ENCODE measurements at places on chromosomes 3 and 15.

- DNase-seq: no peak
Measured at GRCh38 chr3:2579206-2579605, 480.5 kb downstream of the CNTN4 start.

DNA sequence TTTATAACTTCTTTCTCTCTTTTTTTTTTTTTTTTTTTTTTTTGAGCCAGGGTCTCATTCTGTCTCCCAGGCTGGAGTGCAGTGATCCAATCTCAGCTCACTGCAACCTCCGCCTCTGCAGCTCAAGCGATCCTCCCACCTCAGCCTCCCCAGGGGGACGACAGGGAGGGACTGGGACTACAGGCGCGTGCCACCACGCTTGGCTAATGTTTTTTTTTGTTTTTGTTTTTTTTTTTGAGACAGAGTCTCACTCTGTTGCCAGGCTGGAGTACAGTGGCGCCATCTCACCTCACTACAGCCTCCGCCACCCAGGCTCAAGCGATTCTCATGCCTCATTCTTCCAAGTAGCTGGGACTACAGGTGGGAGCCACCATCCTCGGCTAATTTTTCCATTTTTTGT, 17.7 kb upstream of the PRKCI start:
- DNase-seq: no peak

- no peak for DNase-seq
Measured at GRCh38 chr3:49616061-49616460, 58.1 kb upstream of the APEH start.

DNA sequence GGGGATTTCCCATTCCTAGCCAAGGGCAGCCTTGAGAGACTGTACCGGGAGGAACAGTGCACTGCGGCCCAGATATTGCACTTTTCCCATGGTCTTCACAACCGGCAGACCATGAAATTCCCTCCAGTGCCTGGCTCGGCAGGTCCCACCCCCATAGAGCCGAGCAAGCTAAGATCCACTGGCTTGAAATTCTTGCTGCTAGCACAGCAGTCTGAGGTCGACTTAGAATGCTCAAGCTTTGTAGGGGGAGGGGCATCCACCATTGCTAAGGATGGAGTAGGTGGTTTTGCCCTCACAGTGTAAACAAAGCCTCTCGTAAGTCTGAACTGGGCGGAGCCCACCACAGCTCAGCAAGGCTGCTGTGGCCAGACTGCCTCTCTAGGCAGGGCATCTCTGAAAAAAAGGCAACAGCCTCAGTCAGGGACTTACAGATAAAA, 156.3 kb downstream of the FRMD5 start:
- DNase-seq: no peak

DNA sequence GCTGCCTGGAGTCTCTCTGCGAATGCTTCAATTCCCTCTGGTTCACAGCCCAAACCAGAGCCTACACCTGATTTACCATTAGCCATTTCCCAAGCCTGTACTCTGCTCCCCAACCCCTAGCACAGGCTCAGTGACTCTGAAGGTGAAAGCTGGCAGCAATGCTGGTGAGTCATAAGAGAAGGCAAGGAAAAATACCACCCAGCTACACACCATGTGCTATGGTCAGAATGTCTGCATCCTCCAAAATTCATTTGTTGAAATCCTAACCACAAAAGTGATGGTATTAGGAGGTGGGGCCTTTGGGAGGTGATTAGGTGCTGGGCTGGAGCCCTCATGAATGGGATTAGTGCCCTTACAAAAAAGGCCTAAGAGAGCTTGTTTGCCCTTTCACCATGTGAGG, 117.1 kb upstream of the TJP1 start:
- no peak for DNase-seq

- DNase-seq: peak; percentile 89
Measured at GRCh38 chr15:67107014-67107812, 41.8 kb downstream of the SMAD3 start.

DNA sequence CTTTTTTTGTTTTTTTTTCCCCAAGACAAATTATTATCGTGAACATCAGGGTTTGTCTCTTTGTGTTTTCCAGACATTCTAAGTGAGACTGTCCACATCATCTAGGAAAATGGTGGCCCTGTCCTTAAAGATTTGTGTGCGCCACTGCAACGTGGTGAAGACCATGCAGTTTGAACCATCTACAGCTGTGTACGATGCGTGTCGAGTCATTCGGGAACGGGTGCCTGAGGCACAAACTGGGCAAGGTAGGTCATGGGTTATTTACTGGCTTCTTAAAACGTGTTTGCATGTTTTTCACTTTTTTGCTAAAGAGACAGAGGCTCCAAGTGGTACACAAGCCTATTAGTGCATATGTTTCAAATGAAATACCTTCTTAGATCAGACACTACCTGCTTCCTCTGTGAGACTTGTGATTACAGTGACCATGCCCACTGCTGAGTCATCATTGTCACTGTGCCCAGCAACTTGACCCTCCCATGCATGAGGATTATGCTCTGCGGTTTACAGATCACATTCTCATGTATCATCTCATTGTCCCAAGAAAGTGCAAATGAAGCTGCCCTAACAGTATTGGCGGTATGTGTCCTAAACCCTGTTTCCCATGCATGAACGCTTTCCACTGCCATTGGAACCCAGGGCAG, 395.2 kb upstream of the TPM1 start:
- peak; percentile 47 for DNase-seq

GRCh38 chr3:88267847-88268246, 118.1 kb downstream of the C3orf38 start:
- no peak for DNase-seq

DNA sequence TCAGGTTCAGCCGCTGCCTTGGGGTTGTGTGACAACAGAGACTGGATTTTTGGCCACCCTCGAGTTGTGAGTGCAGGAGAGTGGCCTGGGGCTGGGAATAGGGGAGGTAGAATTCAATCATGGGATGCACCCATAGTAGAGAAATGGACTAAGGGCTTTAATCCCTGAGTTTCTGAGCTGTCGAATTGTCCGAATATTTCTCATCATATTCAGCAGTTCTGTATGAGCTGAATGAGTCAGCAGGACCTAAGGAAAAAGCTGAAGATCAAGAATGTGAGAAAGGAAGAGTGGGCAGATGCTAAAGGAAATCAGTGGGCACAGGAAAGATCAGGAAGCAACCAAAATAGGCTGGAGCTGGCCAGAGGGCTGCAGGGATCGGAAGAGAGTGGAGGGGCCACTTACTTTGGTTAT, 44.4 kb upstream of the SACM1L start:
- peak; percentile 60 for DNase-seq

DNA sequence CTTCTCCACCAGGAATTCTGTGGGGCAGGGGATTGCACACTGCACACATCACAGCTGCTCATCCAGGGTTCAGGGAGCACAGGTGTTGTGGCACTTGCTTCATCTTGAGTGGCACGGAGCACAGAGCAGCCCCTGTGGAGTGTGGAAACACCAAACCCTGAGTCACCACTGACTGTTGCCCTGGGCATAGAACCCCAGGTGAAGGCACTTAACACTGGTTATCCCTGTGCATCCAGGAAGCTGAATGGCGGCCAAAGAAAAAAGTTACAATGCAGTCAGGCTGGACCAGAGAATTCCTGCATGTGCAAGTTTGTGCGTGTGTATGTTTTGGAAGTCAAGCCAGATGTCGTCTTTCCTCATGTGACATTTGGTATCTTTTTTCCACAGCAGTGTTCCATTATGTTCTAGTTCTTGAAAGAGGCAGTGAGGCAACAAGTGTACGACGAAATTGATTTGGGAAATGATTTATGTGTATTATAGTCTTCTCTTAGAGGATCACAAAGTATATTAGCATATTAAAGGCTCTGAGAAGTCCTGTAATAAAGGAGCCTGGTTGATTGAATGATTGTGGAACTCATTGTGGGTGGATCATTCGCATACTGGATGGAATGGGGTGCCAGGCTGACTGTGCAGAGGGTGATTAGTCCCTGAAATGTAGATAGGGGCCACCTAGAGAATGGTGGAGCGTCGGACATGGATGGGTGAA, 292.3 kb downstream of the TLE3 start:
- DNase-seq: no peak

GRCh38 chr15:89321521-89322410, 12.9 kb downstream of the POLG start:
- DNase-seq: no peak

- DNase-seq: no peak
Measured at GRCh38 chr3:150874666-150875219, 30.5 kb downstream of the MINDY4B start.

DNA sequence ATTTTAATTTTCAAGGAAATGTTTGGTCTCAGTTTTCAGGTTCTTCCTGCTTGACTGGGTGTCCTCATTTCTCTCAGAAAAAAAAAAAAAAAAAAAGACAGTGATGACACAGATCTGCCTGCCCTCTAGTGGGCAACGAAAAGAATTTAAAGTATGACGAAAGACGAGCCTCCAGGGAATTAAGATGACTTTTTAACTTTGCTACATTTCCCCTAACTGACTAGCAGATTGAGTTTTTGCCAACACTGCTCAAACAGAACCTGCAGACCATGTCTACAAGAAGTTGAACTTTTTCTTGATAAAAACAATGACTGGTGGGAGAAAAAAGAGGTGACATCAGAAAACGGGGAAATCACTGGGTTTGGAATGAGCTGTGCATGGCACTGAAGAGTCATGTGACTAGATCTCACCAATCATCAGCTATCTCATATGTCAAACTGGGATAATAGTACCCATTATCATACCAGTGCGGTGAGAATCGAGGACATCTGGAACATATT, 40.8 kb downstream of the EOMES start:
- DNase-seq: peak; percentile 88

GRCh38 chr3:141249041-141249440, 17.4 kb downstream of the PXYLP1 start:
- DNase-seq: no peak

GRCh38 chr3:5314897-5315296, 127.4 kb downstream of the EDEM1 start:
- no peak for DNase-seq

- no peak for DNase-seq
Measured at GRCh38 chr3:169640467-169641148, 22.9 kb downstream of the MECOM start.

GRCh38 chr3:143901105-143901504, 52.8 kb upstream of the SLC9A9 start:
- peak; percentile 41 for DNase-seq

DNA sequence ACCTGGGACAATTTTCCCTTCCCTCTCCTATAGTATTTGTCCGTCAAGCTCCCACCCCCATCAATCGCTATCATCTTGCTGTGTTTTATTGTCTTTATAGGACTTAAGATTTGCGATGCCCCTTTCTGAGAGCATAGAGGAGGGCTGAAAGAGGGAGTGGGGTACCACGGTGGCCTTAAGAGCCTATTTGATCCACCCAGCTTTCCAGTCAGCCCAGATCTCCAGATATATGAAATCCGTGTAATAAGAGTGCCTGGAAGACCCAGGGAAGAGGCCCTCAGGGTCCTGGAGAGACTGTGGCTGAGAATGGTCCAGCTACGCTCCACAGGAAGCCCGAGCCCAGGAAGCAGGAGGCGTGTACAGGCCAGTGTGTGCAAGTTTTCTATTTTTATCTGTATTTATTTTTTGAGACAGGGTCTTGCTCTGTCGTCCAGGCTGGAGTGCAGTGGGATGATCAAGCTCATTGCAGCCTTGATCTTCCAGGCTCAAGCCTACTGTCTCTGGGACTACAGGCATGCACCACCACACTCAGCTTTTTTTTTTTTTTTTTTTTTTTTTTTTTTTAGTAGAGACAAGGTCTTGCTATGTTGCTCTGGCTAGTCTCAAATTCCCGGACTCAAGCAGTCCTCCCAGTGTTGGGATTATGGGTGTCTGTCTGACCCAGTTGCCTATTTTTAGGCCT, 964 bp upstream of the NCKIPSD start:
- no peak for DNase-seq

DNA sequence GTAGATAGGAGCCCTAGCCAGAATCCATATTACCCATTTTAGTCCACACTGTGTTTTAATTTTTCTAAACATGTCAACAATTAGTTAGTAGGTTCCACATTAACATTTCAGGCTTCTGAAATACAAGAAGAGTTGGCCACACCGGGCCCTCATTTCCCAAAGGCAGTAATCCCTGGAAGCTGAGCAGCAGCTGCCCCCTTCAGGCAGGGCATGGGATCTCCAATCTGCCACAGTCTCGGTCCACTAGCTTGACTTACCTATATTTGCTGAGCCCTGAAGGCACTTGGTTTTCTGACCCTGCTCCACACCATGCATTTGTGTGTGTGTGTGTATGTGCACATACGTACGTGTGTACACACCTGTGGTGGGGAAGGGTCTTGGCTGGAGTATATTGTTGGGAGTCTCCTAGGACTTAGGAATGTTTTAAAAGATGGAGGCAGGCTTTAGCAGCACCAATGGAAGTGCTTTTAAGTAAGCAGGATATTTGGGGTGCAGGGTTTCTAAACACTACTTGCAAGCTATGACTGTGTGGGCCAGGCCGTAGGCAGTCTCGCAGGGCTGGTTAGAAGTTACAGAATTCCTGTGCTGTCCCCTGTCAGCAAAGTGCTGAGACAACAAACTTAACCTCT, 71.2 kb upstream of the SOX14 start:
- no peak for DNase-seq

DNA sequence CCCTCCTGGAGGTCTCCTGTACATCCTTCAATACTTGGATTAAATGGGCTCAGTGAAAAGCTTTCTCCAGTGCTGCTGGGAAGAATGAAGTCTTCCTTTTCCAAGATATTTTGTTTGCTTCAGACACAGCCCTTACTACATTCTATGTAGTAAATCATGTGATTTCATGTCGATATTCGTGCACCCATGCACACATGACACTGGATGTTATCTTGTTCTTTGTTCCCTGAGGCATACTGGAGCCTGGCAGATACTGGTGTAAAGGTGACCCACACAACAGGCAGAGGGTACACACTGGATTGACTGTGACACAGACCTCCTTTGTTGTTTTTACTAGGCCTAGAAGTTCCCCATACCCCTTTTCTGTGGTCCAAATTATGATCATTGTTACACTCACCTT, 40.3 kb upstream of the ATP2C1 start:
- no peak for DNase-seq

GRCh38 chr15:31828594-31828993, 201.7 kb upstream of the CHRNA7 start:
- DNase-seq: no peak

DNA sequence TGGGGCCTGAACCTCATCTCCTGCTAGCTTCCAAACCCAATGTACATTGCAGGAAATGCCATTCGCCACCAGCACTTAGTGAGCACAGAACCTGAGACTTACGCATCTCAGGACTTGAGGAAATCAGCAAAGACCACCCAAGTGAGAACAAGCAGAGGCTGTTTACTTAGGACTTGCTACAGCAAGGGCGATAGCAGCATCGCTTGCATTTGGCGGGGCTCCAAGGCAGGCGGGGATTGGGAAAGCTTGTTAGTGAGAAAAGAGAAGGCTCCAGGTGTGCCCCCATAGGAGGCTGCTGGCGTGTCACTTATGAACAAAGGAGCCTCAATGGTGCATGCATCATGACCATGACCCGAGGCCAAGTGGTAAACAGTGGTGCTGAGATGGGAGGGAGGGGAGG, 19.7 kb downstream of the SLC6A20 start:
- DNase-seq: no peak

Measured in fibroblast of the conjunctiva (primary cell).